NCI-H1694 treated with DMSO at 0.1 percent for 48 hours (cell line): ENCODE measurements at places on chromosomes 12 and 14.

DNA sequence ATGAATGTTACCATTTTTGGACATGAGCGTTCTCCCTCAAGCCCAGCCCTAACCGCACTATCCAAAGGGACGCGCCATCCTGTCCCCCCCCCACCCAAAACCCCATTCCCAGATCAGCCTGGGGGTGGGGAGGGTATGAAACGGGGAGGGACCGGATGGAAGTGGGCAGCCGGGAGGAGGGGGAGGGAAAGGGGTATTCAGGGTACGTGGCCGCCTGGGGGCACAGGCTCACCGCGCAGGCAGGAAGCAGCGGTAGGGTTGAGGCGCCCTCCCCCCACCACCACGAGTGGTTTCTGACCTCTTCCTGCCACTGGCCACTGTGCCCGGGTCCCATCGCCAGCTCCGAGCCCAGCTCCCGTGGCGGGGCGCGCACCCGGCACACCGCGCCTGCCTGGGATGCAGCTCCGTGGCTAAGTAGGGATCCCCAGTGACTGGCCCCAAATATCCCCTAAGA, 1.4 kb downstream of the ACTN1 start:
- no peak for DNase-seq

DNA sequence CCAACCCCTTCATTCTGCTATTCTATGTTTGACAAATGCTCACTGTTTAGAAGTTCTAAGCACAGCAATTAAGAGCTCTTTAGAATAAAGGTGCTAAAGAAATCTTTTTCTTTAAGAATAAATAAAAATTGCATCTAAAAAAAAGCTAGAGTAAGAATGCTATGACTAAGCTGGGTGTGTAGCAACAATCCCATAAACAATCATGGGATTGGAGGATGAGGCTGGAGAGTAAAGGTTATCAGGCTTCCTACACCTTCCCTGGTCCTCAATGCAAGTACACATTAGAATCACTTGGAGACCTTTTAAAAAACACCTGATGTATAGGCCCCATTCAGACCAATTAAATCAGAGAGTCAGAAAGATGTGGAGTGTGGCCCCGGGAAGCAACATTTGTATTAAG, 88.3 kb downstream of the CIT start:
- DNase-seq = no peak

- DNase-seq = no peak
These were observed 109.3 kb downstream of the ETV6 start for GRCh38 chr12:11758510-11759493.

GRCh38 chr14:99628887-99629618, 15.9 kb upstream of the HHIPL1 start:
- DNase-seq = peak; percentile 74

- no peak for DNase-seq
These were observed 52.0 kb upstream of the OSBPL8 start for GRCh38 chr12:76611533-76611932.

DNA sequence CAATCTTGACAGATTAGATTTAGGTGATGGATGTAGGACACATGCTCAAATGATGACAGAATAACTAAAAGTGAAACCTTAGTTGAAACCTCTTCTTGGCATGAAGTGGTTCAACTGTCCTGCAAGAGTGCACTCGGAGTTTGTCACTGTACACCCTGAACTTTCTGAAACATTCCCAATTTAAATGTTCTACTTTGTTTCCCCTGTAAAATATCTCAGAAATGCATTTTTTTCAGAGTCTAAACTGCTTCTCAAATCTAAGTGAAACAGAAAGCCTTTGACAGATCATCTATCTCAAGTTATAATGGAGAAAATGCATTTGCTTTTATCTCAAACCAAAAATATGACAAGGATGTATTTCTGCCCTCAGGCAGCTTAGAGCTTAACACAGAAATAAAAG, 66.0 kb downstream of the BHLHE41 start:
- DNase-seq = no peak

GRCh38 chr14:101478796-101479410, 82.4 kb upstream of the DIO3 start:
- DNase-seq = no peak

- DNase-seq = no peak
These were observed 715 bp downstream of the KLRC4 start for GRCh38 chr12:10408842-10409241.

- no peak for DNase-seq
These were observed 126.9 kb downstream of the DUSP6 start for GRCh38 chr12:89225401-89225800.

DNA sequence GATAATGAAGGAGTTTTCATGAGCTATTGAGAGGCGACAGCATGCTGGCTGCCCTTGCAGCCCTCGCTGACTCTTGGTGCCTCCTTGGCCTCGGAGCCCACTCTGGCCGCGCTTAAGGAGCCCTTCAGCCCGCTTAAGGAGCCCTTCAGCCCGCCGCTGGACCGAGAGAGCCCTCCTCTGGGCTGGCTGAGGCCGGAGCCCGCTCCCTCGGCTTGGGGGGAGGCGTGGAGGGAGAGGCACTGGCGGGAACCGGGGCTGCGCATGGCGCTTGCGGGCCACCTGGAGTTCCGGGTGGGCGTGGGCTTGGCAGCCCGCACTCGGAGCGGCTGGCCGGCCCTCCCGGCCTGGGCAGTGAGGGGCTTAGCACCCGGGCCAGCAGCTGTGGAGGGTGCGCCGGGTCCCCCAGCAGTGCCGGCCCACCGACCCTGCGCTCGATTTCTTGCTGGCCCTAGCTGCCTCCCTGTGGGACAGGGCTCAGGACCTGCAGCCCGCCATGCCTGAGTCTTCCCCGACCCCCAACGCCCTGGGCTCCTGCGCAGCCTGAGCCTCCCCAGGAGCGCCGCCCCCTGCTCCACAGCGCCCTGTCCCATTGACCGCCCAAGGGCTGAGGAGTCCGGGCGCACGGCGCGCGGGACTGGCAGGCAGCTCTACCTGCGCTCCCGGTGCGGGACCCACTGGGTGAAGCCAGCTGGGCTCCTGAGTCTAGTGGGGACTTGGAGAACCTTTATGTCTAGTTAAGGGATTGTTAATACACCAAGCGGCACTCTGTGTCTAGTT, 20.1 kb upstream of the PAWR start:
- DNase-seq = no peak

GRCh38 chr12:52392465-52393007, 7.1 kb upstream of the KRT84 start:
- DNase-seq = no peak

- DNase-seq = no peak
These were observed 29.9 kb upstream of the LRTM2 start for GRCh38 chr12:1790444-1790843.

DNA sequence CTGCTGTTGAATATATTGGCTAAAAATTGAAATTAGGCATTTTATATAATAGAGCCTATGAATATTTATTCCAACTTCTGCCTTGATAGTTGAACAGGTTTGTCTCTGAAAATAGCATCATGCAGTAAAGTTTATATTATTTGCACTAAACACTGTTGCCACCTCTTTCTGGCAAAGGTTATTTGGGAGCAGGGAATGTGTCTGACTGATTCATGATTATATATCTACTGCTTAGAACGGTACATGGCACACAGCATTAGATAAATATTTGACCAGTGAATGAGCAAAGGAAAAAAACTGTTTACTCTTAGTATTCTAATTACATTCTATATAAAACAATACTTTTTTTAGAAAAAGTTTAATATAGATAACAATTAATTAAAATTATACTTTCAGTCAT, 123.1 kb upstream of the MGAT4C start:
- no peak for DNase-seq

DNA sequence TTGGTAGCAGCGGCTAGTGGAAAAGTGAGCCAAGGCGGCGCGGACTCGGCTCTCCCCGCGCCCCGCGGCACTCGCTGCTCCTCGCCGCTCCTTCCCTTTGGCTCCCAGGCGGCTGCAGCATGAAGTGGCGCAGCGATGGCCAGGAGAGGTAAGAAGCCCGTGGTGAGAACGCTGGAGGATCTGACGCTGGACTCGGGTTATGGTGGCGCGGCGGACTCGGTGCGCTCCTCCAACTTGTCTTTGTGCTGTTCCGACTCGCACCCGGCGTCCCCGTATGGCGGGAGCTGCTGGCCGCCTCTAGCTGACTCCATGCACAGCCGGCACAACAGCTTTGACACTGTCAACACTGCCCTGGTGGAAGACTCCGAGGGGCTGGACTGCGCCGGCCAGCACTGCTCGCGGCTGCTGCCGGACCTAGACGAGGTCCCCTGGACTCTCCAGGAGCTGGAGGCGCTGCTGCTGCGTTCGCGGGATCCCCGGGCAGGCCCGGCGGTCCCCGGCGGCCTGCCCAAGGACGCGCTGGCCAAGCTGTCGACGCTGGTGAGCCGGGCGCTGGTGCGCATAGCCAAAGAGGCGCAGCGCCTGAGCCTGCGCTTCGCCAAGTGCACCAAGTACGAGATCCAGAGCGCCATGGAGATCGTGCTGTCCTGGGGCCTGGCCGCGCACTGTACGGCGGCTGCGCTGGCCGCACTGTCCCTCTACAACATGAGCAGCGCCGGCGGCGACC, 225.6 kb upstream of the CRY1 start:
- peak; percentile 14 for DNase-seq

- DNase-seq = no peak
These were observed 16.9 kb downstream of the BCL2L14 start for GRCh38 chr12:12087693-12088034.

DNA sequence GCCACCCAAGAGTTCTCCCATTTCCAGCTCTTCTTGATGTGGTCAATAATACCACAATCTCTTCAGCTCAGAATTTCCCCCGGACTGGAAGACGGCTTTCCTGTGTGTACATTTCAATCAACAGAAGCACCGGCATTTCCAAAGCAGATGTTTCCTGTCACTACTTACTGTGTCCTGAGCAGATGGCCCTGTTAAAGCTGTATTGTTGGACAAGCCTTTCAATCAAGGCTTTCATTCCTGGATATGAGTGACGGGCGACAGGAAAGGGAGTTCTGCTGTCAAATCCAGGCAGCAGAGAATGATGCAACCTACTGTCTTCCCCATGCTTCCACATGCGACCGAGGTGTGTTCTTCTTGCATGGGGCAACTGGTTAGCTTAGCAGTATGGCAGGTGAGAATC, 76.4 kb upstream of the CCDC60 start:
- DNase-seq = peak; percentile 22

DNA sequence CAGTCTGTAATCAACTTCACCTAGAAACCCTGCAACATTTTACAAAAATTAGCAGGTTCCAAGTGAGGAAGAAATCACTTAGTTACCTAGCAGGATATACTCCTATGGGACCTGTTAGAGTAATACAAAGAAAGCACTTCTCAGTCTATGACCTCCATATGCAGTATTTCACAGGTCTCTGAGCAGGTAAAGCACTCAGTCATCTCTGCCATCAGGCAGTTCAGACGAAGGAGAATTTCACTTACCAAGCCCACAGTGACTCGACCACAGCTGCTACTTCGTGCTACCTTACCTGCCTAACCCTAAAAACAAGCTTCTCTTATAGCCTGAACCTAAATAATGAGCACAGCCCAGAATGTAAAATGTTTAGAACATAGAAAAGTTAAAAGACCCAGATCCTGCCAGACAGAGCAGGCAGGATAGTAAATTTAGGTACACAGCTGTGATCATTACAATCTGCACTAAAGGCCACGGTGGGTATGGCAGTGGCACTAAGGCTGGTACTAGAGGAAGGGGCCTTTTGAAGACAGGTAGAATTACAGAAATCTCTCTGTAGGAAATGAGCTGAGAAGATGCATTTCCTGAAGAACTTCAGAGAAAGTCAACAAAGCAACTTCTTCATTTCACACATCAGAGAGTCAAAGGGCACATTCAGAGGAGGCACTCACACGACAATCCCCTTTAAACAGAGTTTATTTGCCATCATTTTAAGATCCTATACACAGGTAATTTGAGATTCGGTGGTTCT, 35.7 kb downstream of the DCAF5 start:
- DNase-seq = no peak

- DNase-seq = no peak
These were observed 58.0 kb downstream of the PITPNM2 start for GRCh38 chr12:123092866-123093265.

DNA sequence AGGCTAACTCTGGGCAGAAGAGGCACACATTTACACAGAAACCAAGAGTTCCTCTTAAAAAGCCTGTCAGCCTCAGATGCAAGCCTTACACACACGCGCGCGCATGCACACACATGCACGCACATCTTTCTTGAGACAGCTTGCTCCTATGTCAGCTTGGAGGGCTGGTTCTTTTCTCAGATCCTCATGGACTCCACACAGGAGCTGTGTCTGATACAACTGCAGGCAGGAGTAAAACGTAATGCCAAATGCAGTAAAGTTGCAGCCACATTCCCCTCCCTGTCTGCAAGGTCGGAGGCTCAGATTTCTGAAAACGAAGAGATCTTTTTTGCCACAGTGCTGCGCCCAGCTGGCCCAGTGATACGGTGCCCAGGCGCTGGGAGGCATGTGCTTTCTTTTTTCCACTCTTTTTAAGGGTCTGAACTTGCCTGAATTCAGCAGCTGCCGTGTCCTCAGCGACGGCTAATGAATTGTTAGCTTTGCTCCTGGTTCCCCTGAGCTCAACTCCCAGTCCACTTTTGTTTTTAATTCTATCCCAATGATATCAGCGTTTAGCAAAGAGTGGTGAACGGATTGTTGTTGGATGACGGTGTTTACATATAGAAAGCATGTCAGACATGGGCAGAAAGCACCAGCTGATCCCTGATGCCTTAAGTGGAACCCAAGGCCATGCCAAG, 72.9 kb upstream of the FOXN3 start:
- peak; percentile 89 for DNase-seq

DNA sequence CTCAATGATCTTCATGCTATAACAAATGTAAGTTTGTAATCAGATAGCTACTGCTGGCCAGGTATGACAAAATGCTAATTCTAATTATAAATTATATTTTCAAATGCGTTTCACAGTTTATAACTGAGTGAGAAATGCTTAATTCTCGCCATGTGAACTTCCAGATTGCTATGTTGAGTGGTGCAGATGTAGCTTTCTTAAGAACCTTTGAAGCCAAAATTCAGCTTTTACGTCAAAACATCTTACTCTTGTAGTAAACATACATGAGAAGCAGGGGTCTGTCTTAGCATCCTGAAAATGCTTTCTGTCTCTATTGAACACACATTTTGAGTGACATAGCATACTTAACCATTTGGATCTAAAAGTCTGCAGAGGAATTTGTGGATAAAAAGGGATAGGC, 176.5 kb upstream of the PRICKLE1 start:
- no peak for DNase-seq

DNA sequence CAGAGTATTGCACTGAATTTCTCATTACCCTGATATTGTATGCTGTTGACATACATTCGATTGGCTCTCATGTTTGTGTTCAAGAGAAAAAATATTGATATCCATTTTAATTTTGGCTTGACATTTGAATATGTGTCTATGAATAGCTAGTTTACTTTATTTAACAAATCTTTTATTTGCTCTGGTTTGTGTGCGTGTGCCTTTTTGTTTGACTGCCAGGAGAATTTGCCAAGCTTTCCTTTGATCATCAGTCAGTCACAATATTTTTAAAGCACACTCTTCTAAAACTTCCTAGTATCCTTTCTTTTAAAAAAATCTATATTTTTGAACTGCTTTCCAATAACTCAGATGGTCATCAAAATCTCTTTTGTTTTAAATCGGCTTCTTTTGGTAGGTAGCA, 179.3 kb upstream of the FLRT2 start:
- no peak for DNase-seq

- peak; percentile 26 for DNase-seq
These were observed 12.3 kb upstream of the KRT74 start for GRCh38 chr12:52585946-52586345.
